NCI-H1417 (cell line): ENCODE measurements at places on chromosomes 5 and 9.

DNA sequence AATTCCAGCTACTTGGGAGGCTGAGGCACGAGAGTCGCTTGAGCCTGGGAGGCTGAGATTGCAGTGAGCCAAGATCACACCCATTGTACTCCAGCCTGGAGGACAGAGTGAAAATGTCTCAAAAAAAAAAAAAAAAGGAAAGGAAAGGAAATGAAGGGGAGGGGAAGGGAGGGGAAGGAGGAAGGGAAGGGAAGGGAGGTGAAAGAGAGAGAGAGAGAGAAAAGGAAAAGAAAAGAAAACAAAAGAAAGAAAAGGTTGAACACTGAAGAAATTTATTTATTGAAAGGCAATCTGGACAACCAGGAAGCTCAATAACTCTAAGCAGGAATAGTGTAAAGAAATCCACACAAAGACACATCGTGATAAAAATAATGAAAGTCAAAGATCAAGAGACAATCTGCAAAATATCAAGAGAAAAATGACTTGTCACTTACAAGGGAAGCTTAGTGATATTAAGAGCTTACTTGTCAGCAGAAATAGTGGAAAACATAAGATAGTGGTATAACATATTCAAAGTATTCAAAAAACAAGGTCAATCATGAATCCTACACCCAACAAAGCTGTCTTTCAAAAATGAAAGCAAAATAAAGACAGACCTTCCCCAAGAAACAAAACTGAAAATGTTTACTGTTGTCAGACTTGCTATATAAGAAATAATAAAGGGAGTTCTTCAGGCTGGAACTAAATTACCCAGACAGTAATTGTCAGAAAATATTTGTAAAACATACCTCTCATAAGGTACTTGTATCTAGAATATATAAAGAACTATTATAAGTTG is 10.9 kb upstream of the RIMOC1 start:
- DNase-seq = no peak

- no peak for DNase-seq
Measured at GRCh38 chr9:9585920-9586319, 1026.9 kb downstream of the PTPRD start.

GRCh38 chr5:83306572-83307241 is 164.8 kb upstream of the VCAN start:
- no peak for DNase-seq

- DNase-seq = no peak
Measured at GRCh38 chr9:98039607-98040017, 16.9 kb upstream of the NANS start.

- DNase-seq = no peak
Measured at GRCh38 chr5:98794414-98795080, 21.1 kb downstream of the RGMB start.

DNA sequence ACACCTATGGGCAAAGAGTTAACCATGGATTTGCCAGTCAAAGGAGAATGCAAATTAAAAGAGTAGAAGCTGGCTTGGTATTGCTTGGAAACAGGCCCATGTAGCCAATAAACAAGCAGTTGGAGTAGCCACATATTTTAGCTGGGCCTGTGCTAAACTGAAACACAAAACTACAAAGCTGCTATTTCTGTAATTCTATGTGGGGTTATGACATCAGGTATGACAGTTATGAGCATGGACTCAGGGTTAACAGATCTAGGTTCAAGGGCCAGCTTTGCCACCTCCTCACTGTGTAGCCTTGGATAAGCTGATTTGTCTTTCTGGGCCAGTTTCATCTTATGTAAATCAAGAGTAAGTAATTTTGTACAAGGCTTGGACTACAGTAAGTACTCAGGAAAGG is 142.7 kb downstream of the PIP5K1B start:
- no peak for DNase-seq

DNA sequence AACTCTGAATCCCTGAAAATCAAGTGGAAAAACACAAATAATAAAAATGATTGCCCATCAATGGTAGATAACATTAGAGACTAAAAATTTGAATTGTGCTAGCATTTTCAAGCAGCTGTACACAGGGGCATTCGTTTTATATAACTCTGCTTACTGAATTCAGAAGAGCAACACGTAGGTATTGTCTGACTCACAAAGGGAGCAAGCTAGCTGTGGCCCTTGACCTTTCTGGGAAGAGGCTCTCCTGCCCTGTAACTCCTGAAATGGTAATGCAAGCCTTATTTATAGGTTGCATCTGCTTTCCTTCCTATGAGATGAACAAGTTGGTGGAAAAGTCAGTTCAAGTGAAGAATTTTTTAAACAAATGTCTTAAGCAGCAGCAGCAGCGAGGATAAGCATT is 218.7 kb upstream of the EFNA5 start:
- DNase-seq = no peak

- no peak for DNase-seq
Measured at GRCh38 chr9:128324401-128324800, 1.8 kb downstream of the COQ4 start.
